GM12865 (cell line): ENCODE measurements at places on chromosomes 5 and 9.

DNA sequence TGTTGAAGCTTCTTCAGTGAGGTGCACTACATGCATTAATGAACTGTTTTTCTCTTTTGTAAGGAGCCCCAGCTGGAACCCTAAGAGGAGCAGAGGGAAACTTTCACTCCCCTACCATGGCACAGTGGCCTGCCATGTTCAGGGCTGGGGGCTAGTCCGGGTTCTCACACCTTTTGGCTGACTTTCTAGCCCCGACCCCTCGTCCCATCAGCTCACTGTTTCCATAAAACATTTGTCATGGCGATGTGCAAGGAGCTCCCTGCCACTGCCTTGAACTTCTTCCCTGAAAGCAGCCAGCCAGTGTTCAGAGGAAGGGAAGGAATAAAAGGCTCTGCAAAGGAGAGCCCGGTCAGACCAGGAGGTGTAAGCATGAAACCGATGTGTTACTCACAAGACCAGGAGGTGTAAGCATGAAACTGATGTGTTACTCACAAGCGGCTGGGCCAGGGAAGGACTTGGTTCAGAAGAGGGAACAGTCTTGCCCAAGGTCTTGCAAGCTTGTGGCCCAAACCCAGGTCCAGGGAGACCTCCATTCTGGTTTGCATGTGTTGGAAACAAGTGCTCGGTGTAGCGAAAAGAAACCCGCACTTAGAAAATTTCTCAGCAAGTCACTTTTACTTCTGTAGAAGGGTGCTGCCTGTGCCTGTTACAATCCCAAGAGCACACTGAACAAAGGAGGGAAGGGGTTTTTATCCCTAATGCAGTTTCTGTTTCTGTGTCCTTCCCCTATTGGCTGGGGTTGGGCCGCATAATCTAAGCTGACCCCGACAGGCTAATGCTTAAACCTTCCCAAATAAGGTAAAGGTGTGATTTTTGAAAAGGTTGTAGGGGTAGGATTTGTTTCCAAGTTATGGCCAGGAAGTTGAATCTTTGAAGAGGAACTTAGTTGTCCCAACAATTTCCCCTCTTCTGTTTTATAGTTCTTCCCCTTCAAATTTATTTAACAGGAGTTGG lies 3.4 kb upstream of the ABO start:
- no peak for DNase-seq

DNA sequence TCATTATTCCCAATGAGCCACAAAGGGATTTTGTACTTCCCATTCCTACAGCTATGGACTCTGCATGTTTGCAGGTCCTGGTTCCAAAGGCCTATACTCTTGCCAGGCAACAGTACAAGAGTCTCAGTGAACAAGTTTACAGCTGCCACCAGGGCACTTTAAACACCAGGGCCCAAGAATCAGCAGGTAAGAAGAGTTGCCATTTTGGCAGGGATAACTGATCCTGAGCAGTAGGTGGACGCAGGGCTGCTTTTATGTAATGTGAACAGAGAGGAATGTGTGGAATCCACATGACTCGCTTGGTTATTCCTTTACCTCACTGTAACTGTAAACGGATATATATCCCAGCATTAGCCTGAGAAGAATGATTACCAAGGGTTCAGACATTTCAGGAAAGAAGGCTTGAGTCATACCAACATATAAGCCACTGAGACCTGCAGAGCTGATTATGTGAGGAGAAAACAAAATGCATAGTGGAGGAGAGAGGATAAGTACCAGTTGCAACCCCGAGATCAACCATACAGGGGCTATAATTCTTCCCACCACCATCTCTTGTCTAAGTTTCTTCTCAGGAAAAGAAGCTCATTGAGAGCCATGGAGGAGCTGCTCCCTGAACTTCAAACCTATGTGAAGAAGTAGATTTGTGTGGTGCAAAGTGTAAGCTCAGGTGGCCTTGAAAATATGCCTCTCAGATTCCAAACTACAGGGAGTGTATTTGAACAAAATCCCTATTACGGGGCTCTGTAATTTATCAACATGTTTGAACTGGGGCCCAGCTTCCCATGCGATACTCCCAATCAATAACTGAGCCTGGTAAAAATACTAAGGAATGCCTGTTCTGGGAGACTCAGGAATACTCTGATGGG lies 24.6 kb downstream of the RAPGEF6 start:
- no peak for DNase-seq

- peak; percentile 12 for DNase-seq
Measured at GRCh38 chr9:76651119-76651705, 113.0 kb upstream of the PCA3 start.

- DNase-seq, result no peak
Measured at GRCh38 chr5:106136061-106136460, 1534.7 kb downstream of the EFNA5 start.

GRCh38 chr9:120915854-120916470 lies 10.6 kb downstream of the TRAF1 start:
- DNase-seq, result peak; percentile 62

DNA sequence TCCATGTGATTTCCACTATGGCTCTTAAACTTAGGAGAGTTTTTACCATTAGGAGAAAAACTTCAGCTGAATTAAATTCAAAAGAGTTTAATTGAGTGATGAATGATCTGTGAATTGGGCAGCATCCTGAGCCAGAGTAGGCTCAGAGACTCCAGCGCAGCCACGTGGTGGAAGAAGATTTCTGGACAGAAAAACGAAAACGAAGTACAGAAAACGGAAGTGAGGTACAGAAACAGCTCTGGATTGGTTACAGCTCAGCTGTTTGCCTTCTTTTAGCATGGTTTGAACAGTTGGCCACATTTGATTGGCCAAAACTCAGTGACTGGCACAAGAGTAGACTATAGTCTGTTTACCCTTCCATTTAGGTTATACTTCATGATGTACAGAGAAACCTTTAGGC lies 69.2 kb upstream of the PLPP1 start:
- no peak for DNase-seq

DNA sequence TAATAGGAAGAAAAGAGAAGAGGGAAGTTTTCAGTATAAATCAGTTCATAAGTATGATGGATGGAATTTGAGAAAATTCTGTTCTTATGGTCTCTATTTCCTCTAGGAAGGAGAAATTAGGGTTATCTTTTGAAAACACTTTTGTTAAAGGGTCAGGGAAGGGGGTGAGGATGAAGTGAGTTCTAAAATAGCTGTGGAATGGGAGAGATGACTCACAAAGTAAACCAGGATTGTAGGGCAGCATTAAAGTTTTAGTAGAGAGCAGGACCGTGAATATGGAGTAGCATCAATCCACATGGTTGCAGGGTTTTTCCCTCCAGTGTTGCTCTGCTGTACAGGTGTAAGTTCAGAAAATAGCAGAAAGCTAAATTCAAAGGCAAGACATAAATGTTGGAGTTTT lies 32.4 kb downstream of the MUSK start:
- no peak for DNase-seq

GRCh38 chr5:78560000-78560855 lies 88.3 kb downstream of the LHFPL2 start:
- no peak for DNase-seq

DNA sequence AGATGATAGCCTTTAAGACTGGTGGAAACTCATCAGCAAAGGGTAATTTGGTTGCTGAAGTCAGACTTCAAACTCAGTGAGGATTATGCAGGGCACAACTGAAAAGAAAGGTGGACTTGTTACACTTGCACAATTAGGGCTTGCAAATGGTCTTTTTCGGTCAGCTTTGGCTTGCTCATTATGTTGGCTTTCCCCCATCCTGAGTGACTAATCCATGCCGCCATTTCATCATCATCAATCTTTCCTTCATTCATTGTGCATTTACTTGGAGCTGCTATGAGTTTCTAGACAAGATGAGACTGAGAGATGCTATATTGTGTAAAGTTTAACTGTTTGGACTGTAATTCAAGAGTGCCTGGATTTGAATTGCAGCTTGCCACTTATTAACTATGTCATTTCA lies 134.8 kb upstream of the PPP1R2B start:
- no peak for DNase-seq

DNA sequence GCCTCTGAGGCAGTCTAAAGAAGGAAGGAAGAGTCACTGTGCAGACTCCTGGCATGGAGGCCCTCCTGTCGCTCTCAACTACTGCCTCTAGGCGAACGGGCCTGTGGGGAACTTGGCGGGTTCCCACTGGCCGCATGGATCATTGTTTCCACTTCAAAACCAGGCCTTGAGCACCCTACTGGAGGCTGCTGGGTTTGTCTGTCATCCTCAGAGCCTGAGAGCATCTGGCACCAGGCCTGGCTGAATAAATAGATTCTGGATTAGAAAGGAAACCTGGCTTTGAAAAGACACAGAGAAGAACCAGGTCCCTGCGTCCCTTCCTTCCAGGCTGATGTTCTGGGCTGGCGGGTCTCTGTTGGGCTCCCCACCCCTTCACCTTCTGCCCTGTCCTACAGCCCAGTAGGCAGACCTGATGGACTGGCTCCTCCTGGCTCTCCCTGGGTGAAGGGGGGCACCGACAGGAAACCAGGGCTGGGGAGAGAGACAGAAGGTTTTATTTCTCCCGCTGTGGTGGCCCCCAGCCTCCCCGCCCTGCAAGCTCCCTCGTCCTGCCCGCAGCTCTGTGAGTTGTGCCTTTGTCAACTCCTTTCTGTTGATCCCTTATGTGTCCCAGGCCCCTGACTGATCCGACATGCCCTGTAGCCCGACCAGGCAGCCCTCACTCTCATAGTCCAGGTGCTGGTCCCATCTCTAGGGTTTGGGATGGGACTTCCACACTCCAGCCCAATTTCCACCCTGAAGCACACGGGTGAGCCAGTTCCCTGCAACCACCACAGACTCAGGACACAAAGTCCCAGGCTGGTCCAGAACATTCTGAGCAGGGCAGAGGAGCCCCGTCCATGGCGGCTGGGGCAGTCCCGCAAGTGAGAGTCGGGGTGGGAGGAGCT lies 50.1 kb downstream of the ADAMTS2 start:
- no peak for DNase-seq

DNA sequence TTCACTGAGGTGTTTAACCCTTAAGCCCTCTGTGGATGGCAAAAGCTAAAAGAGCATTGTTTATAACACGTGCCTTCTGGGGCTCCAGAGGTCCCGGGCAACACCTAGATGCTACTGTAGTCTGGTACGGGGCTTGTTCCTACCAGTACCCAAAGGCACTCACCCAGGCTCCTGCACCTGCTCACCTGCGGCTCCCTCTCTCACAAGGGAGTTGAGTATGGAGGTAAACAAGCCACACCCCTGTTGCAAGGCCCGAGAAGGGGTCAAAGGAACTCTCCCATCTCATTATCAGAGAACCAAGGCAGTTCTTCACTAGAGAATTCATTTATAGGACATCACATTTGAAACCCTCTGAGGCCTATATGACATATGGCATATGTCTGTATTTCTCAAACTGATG lies 53.4 kb upstream of the IL6ST start:
- DNase-seq, result no peak

- no peak for DNase-seq
Measured at GRCh38 chr9:114591291-114591787, 3.8 kb downstream of the ATP6V1G1 start.

GRCh38 chr5:14323466-14323865 lies 180.3 kb downstream of the TRIO start:
- DNase-seq, result no peak

DNA sequence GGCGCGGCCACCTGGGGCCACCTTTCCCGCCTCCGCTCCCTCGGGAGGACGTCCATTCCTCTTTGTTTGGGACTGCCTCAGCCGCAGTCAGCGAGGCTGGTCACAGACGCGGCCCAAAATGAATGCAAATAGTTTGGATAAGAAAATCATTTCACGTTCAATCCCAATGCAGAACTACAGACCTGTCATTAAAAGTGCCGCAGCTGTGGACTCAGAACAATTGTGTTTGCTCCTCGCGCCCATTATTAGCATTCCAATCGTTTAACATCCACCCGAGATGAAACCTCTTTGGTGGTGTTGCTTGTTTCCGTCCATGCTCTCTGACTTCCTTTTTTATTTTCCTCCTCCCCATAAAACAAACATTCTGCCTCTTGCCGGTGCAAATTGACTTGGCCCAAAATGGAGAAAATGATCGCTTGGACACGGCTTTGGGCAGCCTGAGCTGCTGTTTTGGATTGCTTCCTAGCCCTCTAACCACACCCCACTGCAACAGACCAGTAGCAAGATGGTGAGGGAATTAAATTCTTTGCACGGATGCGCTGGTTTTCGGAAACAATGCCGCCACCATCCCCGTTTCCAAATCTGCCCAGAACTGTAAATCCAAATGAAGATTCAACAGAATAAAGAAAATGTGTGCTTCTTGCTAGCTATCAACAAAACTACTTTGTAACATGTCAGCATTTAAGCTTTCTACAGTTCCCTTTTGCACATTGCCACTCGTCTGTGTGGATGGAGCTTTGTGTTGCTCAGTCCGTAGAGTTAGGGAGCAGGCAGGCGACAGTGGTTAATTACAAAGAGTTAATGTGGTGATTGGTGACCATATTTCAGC lies 784 bp downstream of the NLN start:
- DNase-seq, result peak; percentile 54

DNA sequence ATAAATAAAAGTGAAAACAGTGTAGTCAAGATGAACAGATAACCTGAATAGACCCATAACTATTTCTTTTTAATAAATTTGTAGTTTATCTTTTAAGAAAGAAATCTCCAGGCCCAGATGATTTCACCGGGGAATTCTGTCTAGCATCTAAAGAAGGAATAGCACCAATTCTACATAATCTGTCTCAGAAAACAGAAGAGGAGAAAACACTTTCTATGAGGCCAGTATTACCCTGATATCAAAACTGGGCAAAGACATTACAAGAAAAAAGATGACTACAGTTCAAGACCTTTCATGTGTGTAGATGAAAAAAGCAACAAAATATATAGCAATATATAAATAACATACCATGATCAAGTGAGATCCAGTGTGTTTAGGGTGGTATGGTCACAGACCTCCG lies 31.4 kb downstream of the TTC23L start:
- no peak for DNase-seq

DNA sequence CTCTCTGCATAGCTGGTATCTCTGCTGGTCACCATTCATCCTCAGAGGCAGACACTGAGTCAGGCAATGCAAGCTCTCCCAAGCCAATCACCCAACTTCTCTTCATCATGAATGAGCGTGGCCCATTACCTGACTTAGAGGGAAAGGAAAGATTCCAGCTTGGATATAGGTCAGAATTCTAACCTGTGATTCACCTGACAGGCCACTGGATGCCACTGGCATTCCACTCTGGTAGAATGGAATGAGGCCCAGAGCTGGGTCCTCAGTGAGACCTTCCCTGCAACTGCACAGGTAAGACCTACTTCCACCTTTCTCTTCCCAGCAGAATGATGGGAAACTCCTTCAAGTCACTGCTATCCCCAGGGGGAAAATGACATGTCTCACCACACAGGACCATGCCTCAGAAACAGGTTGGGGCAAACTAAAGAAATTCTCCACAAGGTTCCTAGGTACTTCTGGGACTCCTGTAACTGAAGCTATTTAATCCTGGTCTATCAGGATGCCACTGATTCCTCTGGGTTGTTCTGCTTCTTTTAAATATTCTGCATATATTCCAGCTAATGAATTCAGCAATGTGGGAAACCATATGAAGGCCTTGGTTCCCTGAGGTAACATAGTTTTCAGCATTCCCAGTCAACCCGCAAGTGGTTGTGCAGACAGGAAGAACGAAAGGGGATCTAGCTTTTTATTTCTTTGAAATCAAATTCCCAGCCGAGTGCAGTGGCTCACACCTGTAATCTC lies 62.0 kb downstream of the SUSD1 start:
- peak; percentile 38 for DNase-seq

GRCh38 chr9:136899196-136899595 lies 12.9 kb downstream of the TRAF2 start:
- peak; percentile 96 for DNase-seq
